Stimulated activated CD4-positive, alpha-beta T cell treated with anti-CD3 and anti-CD28 coated beads, Interleukin-4, amount 100 ng/mL, for 1 hour (primary cell): ENCODE measurements at places on chromosomes 2 and 18.

DNA sequence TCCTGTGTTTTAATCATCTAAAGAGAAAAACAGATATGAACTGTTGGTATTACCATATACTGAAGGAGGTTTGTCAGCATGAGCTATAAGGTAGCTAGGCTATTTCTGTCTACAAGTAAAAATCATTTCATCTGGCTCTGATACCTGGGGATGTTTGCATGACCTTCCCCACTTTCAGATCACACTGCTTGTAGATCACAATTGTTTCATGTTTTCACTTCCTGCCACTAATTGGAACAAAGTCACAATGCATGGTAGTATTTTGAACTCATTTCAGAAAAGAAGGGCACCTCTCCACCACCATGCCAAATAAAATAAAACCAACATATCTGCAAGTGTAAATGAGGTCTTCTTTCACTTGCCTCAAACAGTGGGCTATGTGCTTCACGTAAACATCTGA is 37.8 kb downstream of the NYAP2 start:
- no peak for DNase-seq

- no peak for DNase-seq
These were observed 205.1 kb downstream of the ARL4C start for GRCh38 chr2:234291765-234292204.

DNA sequence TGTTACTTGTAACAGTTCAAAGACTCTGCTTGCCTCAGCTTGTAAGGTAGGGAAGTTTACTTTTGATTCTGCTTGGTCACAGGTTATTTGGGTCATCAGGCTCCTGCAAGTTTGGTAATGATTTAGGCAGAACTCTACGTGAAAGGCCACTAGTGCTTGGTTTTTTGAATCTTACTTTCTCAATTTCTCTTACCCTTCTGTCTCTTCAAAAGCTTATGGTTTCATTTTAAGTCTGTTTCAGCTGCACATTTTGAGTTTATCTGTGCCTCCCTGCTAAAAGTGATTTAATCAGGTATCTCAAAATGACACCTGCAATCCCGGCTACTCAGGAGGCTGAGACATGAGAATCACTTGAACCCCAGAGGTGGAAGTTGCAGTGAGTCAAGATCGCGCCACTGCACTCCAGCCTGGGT is 26.3 kb upstream of the MOCOS start:
- no peak for DNase-seq

- DNase-seq = no peak
These were observed 926.8 kb upstream of the SLC39A10 start for GRCh38 chr2:194730266-194730665.

DNA sequence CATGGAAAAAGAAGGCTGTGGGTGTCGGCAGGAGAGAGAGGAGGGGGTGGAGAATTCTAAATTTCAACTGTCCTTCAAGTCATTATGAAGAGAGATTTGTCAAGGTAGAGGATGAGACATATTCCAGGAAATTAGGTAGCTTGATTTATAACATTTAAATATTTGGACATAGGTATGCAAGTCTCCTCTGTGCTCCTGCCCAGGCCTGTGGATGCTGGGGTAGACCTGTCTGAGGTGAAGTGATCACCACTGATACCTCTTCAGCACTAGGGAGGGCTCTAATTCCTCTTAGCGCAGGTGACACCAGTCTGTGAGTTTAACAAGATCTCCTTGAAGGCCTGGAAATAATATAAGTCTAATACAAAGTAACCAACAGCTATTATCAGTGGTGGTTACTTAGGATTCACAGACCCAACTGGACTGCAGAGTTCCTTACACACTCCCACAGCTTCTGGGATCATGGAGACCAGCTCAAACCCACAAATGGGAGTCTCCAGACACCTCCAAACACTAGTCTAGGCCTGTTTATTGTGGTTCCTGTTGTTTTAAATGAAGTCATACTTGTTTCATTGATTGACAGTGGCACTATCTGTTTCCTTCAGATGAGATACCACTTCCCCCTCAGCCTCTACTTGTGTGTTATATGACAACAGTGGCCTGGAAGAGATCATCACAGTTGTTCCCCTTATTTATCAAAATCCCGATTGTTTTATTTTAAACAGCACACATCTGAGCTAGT is 104.1 kb upstream of the ITPRID2 start:
- no peak for DNase-seq

DNA sequence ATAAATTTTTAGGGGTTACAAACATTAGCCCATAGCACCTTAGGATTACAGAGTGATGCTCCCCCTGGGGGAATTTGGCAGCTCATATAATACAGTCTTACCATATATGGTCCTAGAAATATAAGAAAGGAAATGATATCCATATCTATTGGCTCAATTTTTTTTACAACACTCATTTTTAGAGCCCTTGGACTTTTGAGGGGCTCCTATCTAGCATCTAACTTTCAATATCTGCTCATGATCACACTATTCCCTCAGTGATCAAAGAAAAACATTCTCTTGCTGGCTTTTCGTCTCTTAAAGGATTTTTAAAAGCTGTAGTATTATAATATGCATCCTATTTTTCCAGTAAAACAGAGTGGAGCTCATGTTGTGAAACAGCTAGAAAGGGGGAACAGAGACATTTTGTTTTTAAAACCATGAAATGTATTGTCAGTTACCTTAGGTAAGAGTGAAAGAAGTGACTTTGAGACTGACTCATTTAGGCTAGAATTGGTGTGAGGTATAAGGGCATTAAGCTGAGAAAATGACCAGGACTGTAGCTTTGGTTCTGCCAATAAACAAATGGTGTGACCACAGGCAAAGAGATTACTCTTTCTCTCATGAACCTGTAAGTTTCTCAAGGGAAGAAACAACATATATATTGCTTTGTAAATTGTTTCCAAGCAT is 65.8 kb downstream of the ALPK2 start:
- DNase-seq = no peak

- no peak for DNase-seq
These were observed 102.3 kb downstream of the TGIF1 start for GRCh38 chr18:3552305-3552704.

GRCh38 chr2:55610954-55611743 is 6.3 kb downstream of the PPP4R3B start:
- DNase-seq = no peak

GRCh38 chr2:143533846-143534245 is 404.6 kb downstream of the ARHGAP15 start:
- no peak for DNase-seq

DNA sequence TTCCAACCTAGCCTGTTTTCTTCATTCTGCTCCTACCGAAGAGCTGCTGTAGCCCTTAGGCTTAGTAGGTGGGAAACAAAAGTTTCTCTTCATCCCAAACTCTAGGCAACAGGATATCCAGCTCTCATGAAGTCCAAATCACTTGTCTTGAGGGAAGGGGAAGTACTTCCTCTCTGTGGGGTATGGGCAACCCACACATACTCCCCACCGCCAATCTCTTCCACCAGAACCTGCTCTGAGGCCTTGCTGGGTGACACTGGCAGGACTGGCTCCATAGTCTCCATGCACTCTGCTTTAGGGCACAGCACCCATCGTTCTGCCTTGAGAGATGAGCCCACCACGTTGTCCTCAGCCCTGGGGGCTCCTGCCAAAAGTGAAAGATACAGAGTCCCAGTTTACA is 173.0 kb downstream of the NCK2 start:
- DNase-seq = no peak

DNA sequence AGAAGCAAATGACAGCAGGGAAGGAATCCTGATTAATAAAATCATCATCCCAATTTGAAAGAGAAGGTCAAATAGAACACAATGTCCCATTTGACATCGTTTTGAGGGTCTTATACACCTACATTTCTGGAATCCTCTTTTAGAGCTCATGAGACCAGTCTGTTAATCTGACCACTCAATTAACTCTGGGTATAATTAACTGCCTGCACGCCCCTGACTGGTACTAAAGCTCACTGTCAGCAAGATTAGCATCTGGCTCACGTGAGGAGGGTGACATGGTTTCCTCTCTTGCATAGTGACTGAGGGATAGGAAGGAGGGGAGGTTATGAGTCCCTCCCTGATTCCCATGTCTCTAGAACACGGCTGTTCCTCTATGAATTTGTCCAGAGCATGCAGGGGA is 124.3 kb downstream of the ICOS start:
- no peak for DNase-seq

GRCh38 chr2:9235147-9236044 is 28.8 kb downstream of the ASAP2 start:
- no peak for DNase-seq

DNA sequence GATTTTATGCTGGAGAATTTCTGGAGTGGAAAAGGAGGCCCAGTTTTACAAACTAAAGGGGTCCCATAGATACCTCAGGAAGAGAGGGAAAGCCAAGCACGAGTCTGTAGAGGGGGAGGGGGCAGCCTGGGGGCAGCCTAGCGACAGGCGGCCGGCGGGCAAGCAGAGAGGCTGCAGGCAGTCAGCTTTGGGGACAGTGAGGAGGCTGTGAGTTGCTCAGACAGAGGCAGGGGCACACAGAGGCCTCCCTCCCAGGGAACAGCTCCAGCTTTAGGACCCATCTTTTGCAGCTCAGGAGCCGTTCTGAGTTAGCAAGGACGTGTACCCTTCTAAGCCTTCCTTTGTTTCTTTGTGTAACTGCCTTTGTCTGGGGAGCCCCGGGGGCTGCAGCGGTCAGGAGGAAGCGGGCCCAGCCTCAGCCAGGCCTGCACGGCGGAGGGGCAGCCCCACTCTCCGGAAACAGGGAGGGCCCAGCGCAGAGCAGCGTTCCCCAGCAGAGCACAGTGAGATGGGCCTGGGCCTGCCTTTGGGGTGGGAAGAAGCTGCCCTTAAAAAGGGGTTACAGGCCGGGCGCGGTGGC is 41.1 kb upstream of the RALBP1 start:
- DNase-seq = no peak

GRCh38 chr2:192288295-192288694 is 93.6 kb upstream of the TMEFF2 start:
- DNase-seq = no peak
